Ascending aorta (tissue), 2 donors: ENCODE measurements at places on chromosomes 4 and X.

GRCh38 chrX:56368962-56369361, 136.8 kb downstream of the KLF8 start:
- no peak for DNase-seq

DNA sequence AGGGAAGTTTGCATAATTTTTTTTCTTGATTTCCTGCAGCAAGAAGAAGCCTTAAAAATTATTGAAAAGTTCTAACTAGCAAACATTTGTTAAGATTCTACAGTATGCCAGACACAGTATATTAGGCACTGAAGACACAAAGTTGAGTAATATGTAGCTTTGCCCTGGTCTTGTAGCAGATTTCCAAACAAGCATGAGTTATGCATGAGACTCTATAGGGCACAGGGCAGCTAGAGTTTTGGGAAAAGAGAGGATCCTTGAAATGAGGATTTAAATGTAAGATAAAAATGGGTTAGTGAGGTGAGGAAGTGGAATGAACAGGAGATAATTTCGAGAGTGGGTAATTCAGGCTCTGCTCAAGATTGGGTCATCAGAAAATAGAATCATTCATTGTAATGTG, 8.6 kb upstream of the GPRIN3 start:
- DNase-seq = no peak

GRCh38 chrX:121146059-121146628, 98.7 kb downstream of the GLUD2 start:
- no peak for DNase-seq

DNA sequence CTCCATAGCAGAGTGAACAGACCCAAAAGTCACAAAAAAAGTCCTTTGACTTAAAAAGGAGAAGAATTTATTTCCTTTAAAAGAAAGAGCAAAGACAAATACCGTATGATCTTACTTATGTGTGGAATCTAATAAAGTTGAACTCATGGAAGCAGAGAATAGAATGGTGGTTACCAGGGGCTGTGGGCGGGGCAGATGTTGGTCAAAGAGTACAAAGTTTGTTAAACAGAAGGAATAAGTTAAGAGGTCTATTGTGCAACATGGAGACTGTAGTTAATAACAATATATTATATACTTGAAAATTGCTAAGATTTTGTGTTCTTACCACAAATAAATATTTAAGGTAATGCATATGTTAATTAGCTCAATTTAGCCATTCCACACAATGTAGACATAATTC, 173.3 kb upstream of the S100G start:
- DNase-seq = no peak

- DNase-seq = no peak
Measured at GRCh38 chr4:2944586-2945526, 18.4 kb downstream of the NOP14 start.
